NCI-H1694 treated with DMSO at 0.1 percent for 48 hours (cell line): ENCODE measurements at places on chromosomes 5 and 9.

- DNase-seq, result no peak
These were observed 272.4 kb downstream of the ADAMTS6 start for GRCh38 chr5:65209341-65209740.

DNA sequence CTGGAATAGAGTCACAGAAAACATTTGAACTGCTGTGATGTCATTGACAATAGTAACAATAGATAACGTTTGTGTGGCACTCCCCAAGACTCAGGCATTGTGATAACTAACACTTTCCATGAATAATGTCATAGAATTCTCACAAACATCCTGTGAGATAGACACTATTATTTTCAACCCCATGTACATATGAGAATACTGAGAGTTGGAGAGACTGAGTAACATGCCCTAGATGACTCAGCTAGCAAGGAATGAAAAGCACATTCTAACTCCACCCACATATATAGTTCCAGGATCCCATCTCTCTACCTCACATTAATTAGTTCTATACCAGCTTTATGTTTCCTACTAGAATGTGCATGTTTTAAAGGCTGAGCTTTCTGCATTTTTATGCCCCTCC lies 71.4 kb downstream of the ASTN2 start:
- DNase-seq, result no peak

- DNase-seq, result no peak
These were observed 5.1 kb upstream of the WDR5 start for GRCh38 chr9:134130503-134131375.

GRCh38 chr9:78769690-78770089 lies 472.8 kb downstream of the PSAT1 start:
- DNase-seq, result no peak

- DNase-seq, result no peak
These were observed 45.1 kb upstream of the ROR2 start for GRCh38 chr9:91995000-91995655.

DNA sequence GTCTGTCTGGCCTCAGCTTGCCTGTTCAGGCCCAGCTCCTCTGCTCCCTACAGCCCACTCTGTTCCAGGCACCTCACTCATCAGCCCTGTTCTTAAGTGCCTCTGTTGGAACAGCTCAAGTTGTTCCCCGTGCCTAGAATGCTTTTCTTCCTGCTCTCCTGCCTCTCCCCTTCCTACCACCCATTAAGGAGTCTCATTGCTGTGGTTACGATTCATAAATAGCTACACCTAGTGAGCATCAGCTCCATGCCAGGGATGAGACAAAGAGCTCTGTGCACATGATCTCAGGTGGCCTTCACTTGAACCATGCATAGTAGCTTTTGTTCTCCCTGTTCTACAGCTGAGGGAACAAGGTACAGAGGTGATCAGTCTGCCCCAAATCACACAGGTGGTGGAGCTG lies 54.3 kb downstream of the PSD2 start:
- DNase-seq, result no peak

DNA sequence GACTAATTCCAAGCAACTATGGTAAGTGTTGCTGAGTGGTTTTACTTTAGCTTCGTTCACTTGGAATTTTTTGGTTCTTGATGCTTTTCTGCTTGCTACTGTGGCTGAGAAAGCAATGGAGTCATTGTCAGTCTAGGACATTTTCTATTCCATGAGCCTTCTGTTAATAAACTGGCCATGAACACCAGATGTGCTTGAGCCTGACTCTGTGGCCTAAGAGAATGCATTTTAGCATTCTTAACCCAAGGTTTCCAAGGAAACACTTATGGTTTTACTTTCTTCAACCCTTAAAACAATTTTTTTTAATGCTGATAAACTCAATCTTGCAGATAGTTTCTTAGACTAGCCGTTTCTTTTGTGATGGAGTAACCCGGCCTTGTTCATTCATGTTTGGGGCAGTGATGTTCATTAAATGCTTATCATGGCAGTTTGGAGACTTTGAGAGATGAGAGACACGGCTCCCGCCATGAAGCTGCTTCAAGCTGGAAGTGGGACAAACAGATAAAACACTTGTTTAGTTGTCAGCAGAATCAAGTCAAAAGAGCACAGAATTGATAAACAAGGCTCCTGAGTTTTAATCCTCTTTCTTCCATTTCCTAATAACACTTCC lies 42.4 kb downstream of the OSTF1 start:
- no peak for DNase-seq

DNA sequence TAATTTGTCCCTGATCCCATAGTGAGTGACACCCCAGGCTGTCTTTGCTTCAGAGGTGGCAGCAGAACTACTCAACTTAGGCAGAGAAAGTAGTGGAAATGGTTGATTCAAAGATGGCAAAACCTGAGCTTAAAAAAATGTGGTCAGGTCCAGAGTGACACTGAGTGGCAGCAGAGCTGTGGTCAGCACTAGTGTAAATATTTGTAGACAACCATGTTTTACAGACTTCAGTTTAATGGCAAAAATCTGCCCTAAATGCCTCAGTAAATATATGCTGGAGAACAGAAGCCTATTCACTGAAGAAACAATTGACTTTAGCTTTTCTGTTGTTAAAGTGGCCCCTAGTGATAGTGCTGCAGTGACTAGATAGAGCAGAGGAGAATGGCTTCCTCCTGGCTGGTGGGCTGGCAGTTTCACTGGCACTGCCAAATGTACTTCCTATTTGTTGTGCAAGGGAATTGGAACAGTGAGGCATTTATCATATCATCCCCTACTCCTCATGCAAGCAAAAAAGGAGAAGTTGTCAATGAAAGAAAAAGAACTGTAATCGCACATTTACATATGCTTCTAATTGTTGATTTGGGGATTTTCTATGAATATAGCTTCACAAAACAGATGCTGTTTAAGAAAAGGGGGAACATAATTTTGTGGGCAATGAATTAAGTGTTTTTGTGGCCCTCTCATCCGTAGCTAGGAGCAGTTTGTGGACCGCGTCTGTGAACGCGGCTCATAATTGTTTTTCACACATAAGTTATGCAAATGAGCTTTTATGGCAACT lies 12.0 kb downstream of the PBX3 start:
- peak; percentile 63 for DNase-seq

GRCh38 chr9:128689293-128689774 lies 312 bp downstream of the SET start:
- DNase-seq, result no peak

DNA sequence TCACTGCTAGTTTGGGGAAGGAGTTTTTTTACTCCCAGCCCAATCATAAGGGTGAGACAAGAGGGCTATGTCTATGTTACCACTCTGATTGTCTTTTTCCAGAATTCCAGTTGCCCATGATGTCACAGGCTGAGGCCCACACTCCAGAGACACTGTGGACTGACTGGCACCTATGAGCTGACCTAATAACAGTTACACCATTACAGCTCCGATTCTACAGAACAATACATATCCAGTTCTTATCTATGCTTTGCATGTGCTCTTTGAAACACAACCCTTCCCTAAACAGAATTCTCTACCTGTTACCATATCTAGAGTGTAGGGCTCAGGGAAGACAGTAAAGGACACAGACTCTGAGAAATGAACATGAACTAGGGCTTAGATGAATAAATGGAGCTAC lies 45.7 kb upstream of the ALDOB start:
- DNase-seq, result no peak

DNA sequence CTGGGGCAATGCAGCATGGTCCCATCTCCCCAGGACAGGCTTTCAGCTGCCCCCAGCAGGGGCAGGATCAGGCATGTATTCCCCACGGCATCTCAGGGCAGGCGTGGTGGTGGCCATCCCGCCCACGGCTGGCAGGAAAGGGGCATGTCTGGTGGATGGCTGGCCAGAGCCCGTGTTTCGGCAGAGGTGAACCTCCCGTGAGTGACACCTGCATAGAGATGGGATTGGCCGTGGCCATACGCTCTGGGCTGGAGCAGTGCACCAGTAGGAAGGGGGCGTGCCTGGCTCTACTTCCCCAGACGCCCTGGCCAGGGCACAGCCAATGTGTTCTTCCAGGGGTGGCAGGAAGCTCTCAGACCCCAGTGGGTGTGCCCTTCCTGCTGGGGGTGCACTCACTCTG lies 139.1 kb downstream of the ZNF354C start:
- no peak for DNase-seq

GRCh38 chr9:130971294-130971849 lies 32.3 kb upstream of the FIBCD1 start:
- no peak for DNase-seq

DNA sequence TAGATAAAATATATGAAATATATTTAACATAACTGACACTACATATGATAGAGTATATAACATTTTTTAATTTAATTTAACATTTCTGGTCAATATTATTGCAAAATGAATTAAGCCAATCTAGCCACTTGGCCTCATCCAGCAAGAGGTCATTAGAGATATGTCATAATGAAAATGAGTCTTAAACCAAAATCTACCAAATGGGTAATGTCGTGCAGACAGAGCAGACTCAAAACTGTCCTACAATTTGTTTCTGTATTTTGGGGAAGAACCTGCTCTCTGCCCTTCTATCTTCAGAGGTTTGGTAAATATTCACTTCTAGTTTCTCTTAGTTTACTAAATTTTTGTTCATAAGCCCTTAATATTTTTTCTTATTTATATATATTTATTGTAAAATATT lies 61.4 kb downstream of the ARHGEF28 start:
- no peak for DNase-seq

DNA sequence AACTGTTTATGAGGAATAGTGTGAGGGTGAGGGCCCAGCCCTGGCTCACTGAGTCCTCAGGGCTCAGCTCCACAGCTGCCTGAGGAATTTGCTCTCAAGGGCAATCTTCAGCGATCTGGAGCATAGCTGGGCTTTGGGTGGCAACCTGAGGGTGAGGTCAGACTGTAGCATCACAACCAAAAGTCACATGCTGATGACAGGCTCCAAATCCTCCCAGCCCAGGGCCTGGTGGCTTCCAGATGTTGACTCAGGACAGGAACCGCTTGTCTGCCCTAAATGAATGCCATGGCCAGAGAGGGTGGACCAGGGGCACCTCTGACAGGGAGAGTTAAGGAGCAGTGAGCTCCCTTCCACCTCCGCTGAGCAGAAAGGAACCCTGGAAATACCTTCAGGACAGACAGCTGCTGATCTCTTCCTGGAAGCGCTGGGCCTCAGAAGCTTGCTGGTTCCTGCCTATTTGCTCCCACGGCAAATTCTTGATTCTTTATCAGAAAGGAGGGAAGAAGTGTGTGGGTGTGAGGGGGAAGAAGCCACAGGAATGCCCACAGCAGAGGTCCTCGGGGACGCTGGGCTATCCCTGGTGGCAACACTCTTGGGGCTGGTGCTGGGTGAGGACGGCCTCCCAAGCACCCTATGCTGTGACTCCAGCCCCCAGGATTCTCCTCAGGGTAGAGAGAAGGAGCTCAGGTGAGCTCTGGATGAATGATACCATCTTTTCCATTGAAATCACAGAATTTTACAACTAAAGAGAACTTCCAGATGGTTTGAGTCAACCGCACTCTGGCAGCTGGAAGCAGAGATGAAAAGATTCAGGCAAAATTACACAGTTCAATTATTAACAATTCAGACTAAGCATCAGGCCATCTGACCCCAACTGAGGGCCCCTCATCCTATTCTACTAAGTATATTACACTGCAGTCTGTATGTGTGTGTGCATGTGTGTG lies 13.8 kb upstream of the CTSL start:
- DNase-seq, result no peak

DNA sequence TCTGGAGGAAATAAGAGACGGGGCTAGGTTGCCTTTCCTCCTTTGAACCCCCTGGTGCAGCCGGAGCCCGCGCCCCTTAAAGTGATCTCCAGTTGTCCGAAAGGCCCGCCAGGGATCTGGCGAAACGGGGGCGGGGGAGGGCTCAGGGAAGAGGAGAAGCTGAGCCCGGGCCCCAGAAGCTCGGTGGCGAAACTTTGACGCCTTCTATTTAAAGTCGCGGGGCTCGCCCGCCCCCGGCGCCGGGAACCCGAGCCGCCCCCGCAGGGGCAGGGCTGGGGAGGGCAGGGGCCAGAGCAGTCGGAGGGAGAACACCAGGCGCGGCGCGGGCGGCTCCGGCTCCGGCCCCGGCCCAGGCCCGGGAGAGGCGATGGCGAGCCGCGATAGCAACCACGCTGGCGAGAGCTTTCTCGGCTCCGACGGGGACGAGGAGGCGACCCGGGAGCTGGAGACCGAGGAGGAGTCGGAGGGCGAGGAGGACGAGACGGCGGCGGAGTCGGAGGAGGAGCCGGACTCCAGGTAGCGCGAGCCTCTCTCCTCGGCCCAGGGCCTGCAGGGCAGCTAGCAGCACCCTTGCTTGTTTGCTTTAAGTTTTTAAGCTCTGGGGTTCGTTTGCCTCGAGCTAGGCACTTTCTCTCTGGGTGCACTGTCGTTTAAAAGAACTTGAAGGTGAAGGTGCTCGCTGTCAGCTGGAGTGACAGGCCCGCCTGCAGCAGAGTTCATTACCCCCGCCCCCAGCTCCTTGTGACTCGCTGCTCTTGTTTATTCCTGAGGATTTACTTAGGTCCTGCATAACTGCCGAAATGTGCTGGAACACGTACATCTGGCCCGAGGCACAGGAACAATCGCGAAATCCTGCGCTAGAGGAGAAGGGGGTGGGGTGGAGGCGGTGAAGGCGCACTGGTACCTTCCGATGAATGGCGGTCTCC lies at the start of gene CMYA5:
Gene CMYA5 (plus strand): TSS at position 296 of the 926 bp plus-strand sequence. CDS start 72 bp downstream, at position 368.
- no peak for DNase-seq

DNA sequence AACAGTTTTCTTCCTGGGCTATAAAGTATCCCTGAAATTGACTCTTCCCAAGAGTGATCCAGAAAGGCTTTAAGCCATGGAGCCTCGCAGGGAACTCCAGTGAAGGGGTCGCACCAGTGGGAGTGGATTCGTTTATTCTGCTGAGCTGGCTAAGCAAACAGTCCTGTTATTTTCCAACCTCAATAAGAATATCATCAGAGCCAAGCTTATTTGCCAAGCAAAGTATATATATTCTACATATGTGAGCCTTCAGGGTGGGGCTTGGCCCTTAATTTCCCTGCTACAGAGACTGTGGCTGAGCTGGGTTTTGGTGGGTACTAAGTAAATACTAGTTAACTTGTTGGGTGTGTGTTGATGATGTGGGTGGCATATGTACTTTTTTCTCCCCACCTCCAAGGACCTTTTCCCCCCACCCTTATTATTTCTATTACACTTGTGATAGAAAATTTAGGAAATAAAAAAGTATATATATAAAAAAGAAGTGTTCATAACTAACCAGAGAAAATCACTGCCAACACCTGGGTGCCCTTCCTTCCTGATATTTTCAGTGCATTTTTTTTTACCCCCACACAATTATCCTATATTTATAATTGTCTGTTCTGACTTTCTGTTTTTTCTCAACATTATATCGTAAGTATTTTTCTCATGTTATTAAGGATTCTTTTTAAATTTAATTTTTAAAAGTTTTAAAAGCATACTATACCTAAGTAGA lies 5.3 kb downstream of the GSN start:
- no peak for DNase-seq

DNA sequence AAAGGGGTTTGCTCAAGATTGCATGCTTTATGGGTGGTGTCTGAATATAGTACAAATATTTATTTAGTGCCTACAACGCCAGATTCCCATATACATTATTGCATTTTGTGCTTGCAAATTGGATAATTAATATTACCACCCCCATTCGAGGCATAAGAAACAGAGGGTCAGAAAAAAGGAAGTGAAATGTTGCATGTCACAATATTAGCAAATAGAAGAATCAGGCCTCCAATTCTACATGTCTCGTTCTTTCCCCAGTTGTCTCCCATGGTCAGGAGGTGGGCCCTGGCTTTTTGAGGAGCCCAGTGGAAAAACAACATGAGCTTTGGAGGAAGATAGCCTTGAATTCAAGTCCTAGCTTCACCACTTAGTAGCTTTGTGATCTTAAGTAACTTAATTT lies 98.1 kb upstream of the CCDC112 start:
- DNase-seq, result no peak
